ENCODE measurements at places on chromosomes 2 and 18.

DNA sequence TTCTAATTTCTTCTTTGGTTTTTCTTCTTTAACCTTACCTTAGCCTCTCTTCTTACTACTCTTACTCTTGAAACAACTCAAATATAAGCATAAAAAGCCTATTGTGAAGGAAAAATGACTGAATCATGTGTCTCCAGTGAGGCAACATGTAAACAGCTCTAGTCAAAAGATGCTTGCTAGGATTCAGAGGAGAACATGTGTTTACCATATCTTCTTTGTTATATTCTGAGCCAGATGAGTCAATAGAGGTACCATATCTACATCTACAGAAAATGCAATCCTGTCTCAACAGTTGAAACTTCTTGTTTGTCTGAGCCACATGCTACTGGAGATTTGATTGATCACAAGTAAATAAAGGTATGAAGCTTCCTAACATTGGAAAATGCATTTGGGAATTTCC lies 15.9 kb upstream of the FIGN start:
- no peak for DNase-seq

GRCh38 chr18:12085136-12085535 lies 8.5 kb upstream of the ANKRD62 start:
- DNase-seq: no peak

- no peak for DNase-seq
These were observed 43.4 kb upstream of the SMAD7 start for GRCh38 chr18:48994044-48994651.

GRCh38 chr18:55777666-55778304 lies 189.8 kb upstream of the TCF4 start:
- DNase-seq: no peak
